T-helper 2 cell (primary cell): ENCODE measurements at places on chromosomes 11 and 22.

DNA sequence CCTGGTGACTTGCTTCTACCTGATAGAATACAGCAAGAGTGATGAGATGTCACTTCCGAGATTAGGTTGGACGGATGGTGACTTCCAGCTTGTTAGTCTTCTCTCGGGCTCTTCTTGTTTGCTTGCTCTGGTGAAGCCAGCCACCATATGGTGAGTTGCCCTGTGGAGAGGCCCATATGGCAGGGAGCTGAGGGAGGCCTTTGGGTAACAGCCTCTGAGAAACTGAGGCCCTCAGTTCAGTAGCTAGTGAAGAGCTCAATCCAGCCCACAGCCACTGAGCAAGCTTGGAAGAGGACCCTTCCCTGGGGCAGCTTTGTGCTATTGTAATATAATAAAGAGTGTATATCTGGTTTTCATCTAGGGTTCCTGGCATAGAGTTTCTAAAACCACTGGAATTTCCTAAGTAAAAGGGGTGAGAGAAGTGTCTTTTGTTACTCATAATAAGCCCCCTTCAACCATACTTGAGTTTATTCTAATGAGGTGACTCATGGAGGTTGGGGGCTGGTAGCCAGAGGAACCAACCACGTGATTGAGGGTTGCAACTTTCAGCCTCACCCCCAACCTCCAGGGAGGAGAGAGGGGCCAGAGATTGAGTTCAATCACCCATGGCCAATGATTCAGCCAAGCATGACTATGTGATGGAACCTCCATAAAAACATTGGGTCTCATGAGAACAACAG lies 8.0 kb upstream of the TPCN2 start:
- DNase-seq: no peak

DNA sequence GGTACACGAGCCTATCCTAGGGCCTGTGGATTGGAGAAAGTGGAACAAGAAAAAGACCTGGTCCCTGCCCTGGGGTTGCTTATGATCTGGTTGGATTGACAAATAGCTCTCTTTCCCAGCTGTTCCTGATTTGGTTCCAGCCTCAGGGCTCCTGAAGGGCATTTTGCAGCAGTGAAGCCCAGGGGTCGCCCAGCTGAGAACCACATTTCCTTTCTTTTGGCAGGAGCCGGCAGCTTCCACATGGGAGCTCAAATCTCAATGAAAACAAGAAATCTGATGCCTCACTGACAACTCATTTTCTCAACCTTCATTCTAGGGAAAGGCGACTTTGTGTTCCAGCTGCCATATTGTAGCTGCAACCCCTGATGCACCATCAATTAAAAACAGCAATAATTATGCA lies 140.6 kb upstream of the CADM1 start:
- DNase-seq: no peak

GRCh38 chr11:119359365-119360214 lies 13.1 kb upstream of the MFRP start:
- DNase-seq: no peak

- no peak for DNase-seq
Measured at GRCh38 chr11:128428935-128429334, 158.4 kb downstream of the ETS1 start.

GRCh38 chr22:46848197-46848596 lies 85.7 kb downstream of the TBC1D22A start:
- no peak for DNase-seq
